Stimulated activated CD8-positive, alpha-beta memory T cell treated with anti-CD3 and anti-CD28 coated beads, Interleukin-7, amount 100 ng/mL, for 1 hour (primary cell): ENCODE measurements at places on chromosomes 3 and 15.

GRCh38 chr15:57703387-57703786 lies 3.1 kb upstream of the POLR2M start:
- no peak for DNase-seq

DNA sequence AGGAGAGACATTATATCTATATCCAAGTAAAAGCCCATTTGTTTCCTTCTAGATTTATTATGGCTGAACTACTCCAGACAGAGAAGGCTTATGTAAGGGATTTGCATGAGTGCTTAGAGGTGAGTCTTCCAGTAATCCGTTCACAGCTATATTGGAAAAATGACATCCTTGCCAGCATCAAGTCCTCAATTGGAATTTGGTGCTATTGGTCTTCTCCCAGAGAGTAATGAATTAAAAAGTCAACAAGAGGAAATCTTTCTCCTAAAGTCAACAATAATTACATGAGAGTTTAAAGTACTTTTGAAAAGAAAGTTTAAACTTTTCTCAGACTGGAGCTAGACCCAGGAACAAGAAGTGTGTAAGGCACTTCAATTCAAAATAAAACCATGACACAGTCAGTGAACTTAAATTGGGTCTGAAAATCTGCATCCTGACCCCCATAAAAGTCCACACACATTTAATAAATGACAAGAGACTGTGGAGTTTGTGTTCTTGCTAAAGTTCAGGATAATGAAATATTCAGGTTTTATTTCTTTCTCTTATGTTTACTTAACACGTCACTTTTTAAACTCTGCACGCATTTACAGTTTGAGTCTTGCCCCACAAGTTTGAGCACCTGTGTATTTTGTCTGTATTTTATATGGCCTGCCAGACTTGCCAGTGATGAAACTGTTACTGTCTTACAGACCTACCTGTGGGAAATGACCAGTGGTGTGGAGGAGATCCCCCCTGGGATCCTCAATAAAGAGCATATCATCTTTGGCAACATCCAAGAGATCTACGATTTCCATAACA lies 268.2 kb upstream of the UMPS start:
- DNase-seq = no peak

- no peak for DNase-seq
Observed at GRCh38 chr15:31023841-31024240, 32.4 kb upstream of the MTMR10 start.

DNA sequence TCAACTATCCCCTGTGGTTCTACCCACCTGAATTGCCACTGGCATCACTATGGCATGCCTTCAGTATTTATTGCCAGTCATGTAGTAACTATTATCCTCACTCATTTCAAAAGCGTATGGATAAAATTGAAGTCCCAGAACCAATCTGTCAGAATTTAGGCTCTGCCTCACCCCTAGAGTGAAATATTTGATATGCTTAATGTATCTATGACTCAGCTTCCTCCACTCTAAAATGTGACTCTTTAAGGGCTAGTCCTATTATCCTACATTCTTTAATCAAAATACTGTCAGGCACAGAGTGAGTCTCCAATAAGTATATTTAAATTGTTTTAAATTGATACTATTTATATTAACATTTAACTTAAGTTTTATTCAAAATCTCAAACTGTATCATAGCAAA lies 27.6 kb downstream of the ARPP21 start:
- no peak for DNase-seq

- no peak for DNase-seq
Observed at GRCh38 chr3:137052298-137052697, 94.5 kb downstream of the IL20RB start.

DNA sequence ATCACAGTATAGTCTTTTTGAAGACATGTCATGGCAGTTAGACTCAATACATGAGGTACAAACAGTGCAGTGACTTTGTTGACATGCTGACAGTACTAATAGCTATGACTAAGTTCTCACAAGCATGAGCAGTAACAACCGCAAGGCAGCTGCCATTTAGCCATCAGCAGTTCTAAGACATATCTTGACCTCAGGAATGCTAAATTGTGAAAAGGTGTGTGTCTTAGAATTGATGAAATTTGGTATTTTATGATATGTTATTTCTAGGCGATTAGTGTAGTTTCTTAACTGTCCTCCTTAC lies 60.7 kb upstream of the FURIN start:
- no peak for DNase-seq

GRCh38 chr3:152350139-152350538 lies 81.4 kb downstream of the MBNL1 start:
- no peak for DNase-seq

DNA sequence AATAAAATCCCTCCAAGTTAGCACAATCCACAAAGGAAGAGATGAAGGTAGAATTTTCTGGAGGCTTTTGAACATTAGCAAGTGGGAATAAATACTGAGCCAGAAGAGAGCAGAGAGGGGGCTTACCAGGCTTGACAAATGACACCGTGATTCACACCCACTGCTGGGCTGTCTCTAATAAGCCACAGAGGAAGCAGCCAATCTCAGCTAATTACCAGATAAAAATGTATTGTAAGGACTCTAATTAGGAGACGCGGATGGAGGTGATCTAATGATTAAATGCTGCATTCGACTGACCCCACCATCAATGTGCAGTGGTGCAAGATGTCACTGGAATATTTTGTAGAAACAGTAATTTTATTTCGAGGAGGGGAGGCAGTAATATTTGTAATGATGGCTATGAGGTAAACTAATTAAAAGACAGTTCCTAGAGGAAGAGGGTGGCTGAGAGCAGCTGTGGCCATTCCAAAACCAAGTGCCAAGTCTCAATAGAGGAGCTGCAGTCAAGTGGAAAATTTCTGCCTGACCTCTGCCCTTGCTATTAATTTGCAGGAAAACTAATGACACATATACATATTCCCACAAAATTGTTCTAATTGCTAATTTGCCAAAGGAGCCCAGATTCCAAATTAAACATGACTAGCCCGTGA lies 602.2 kb downstream of the FOXP1 start:
- no peak for DNase-seq

DNA sequence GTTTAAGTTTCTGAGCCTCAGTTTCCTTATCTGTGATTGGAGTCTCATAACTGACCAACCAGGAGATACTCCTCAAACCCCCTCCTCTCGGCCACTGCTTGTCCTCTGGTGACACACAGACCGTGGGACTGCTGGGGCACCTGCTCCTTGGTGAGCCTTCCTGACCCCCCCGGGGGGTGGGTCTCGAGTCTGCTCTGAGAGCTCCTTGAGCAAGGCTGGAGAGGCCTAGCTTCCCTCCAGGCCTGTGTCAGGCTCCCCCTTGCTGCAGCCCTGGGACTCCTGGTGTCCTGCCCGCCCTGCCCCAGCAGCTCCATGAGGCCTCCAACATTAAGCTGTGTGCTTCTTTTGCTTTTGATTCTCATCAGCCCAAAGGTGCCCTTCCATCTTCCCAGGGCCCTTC lies 27.7 kb downstream of the SRPRB start:
- no peak for DNase-seq

GRCh38 chr3:62970648-62971047 lies 95.4 kb upstream of the CADPS start:
- no peak for DNase-seq

DNA sequence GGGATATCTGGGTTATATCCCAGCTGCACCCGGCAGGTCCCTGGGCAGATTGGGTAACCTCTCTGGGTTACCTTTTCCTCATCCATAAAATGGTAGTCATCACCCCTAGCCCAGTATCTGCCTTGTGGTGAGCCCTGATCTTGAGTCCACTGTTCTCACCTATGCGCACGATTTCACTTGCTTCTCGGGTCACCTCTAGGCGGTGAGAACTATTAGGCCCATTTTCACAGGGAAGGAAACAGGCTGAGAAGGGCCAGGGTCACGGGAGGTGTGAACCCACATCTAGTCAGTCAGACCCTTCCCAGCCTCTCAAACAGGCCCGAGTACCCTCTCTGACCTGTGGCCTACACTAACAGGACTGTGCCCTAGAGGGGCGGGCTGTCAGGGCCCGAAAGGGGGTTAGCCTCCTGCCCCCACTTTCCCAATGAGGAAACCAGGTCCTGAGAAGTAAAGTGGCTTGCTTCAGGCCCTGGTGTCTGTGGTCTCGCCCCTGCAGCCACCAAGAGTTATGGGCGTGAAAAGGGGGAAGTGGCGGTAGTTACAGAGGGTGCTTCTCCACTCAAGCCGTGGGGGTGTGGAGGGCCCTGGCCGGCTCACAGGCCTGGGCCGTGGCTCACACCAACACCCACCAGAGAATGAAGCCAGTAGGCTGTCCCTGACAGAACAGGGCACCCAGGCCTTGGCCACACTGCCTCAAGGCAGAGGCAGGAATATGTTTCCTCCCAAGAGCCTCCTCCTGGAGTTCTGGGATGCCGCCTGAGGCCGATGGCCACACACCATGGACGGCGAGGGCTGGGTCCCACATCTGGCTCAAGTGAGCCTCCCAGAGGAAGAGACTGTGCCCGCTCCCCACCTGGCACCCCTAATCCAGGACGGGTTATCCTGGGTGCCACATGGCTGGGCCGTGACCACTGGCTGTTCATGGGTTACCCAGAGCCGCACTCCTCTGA lies 19.5 kb downstream of the PSTPIP1 start:
- no peak for DNase-seq

DNA sequence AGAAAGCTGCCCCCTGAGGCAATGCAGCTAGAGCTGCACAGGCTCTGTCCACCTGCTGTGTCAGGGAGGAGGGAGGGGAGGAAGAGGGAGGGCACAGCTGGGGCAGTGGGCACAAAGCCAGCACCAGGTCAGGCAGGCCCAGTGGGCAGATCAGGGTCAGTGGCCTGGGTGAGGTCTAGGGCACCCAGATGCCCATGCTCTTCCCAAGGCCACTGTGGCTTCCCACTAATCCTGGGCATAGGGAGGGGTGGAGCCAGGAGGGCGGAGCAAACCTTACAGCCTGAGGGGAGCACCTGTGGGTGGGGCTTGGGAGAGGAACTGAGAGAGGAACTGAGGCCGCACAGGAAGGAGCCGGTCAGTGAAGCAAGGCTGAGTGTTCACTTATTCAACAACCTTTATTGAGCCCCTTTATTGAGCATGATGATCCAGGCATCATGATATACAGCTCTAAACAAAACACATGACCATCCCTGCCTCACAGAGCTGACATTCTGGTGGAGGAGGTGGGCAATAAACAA lies 55.0 kb downstream of the RHCG start:
- DNase-seq = no peak

GRCh38 chr3:175153595-175153994 lies 294.5 kb downstream of the NAALADL2 start:
- no peak for DNase-seq

GRCh38 chr3:158790901-158791589 lies 10.8 kb upstream of the MFSD1 start:
- no peak for DNase-seq

DNA sequence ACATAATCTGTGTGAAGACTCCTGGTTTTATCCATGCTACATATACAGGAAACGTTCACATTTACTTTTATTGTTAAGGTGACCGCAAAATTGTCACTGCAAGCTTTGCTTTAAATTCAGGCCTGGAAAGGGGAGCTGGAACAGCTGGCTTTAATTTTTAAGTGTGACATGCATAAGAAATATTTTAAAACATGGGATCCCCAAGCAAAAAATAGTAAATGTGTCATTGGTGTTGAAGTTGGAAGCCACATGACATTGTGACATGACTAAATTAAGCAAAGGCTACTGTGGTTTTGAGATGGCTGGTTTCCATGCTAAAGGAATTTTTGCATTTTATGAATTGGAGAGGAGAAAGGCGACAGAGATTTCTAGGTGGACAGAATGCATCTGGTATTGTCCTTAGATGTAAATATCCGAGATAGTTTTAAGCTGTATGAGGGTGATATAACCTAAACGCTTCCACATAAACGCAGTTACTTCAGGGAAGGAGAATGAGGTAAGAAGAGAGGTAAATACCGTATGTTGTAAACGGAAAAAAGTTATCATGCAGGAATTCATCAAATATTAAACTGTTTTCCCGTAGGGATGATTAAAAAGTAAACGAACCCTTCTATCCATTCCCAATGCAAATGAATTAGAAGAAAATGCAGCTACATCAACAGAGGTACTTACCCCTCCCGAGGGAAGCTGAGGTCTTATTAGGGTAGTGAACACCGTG lies 927 bp upstream of the FYTTD1 start:
- no peak for DNase-seq

DNA sequence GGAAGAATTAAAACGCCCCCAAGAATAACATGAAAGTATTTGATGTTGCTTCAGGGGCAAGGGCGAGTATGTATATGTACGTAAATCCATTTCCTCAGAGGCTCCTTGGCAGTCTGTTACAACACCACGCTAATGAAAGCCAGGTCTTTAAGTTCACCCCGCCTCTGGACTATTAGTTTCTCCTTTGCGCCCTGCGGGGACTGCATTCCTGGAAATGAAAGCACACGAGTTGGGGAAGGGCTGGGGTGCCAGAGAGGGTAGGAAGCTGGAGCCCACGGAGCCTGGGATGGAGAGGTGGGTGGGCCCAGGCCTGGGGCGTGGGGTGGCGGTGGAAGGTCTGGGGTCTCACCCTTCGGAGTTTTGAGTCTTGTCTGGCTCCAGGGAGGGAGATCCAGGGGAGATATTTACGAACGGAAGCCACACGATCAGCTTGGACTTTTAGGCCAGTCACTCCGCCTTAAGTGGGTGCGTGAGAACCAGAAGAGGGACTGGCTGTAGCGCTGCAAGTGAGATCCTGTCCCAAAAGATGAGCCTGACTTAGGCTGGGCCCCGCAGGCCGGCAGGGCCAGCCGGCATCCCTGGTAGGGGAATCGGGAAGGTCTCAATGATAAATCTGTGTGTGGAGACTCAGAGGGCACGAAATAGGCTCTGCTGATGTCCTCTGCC lies 1.6 kb upstream of the PLCL2 start:
- DNase-seq = no peak

DNA sequence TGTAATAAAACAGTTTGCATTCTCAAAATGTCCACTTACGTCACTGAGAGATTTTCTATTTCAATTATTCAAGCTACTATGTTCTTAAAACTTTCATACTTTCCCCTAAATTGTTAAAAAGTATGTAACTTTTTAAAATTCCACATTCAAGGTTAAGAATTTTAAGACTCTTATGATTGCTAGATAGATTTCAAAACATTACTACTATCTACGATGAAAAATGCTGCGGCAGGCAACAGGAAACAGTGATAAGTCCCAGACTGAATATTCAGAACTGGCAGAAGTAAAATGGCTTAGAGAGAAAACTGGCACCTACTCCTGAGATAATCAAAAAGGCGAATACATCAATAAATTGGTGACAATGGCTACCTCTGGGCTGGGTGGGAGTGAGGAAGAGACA lies 16.2 kb downstream of the ATP13A3 start:
- DNase-seq = no peak

- DNase-seq = no peak
Observed at GRCh38 chr3:31973081-31973480, 8.0 kb downstream of the OSBPL10 start.
